SW 1271 (cell line): ENCODE measurements at places on chromosomes 6 and 20.
A peak's percentile ranks its signal among the peaks of the same experiment; 100 is the strongest.

DNA sequence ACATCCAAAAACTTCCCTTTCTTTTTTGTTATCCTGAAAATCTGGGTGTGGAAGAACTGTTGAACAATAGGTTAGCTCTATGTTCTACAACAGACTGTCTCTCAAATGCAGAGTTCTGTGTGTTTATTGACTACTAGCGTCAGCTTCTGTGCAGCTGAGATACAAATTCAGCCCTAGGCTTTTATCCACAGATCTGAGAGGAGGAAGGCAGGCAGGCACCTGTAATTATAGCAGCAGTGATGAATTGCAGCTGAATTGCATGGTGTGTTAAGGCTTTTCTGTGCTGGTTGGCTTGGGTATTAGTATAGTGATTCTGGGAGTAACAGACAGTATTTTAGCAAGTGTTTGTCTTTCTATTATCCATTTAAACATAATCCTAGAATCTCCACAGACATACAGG is 24.4 kb downstream of the GRIK2 start:
- DNase-seq, result no peak

- no peak for DNase-seq
These were observed 38.4 kb upstream of the PHACTR3 start for GRCh38 chr20:59565768-59566461.

DNA sequence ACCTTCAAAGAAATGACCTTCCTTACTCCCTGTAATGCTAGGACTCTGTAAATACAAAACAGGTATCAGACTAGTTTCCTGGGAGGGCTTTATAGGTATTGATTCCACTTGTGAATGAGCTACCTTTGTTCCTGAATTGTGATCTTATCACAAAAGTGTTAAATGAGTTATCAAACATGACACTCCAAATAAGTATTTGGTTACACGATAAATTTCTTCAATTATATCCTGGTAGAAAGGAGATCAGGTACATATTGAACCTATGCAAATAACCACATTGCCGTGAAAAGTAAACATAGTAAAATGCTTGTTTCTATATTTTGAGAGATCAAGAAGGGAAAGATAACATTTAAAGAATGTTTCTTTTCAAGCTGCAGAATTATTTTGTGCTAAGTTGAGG is 285.3 kb downstream of the HIVEP2 start:
- no peak for DNase-seq

DNA sequence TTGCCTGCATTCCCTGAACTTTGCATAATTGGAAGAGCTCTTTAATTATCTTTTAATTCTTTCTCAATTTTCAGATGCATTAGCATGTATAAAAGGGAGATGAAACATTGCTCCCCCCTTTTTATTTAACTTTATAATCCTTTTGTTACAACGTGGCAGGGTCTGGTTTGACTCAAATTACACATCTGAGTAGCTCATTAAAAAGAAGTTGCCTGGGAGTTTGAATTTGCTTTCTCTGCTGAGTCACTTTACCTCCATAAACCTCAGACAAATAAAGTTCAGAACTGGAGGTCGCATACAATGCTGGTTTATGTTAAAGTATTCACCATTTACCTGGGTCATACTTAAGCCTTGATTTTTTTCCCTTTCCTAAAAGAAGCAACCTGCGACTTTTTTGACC is 495.2 kb downstream of the PREX1 start:
- no peak for DNase-seq

DNA sequence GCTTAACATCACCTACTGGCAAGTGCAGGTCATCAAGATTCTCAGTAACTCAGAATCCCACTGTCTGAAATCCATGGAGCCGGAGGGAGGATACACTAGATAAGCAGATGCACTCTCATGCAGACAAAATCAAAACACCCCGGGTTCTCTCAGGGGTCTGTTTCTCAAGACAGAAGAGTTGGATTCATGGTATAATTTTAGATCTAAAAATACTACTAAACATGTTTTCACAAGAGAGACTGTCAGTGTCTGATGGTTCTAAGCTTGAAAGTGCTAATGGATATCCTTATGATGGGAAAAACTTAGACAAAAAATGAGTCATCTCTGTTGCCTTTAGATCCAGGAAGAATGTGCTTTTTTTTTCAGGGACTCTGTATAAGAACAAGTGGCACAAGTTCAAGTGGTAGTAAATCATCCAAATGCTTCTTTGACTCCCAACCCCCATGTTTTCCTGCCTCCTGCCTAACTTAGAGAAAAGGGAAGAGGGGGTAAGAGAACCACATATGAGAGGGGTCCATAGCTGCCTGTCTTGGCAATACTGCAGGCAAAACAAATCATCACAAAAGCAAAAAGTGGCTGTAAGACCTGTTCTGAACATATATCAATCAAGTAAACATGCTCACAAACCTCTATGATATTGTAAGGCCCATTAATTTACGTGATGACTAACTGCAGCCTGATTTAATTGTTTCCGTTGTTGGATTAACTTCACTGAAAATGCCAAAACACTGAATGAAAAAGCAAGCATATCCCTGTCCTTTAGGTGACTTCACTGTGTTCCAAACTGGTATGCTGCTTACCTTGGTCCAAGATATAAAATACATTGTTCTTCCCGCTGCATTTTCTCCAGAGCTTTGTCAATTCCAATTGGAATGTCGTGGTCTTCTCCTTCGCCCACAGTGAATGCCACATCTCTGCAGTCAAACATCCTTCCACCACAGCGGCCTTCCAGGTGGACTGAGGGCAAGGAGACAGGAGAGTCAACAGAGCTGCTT is 84.0 kb upstream of the TULP1 start:
- peak; percentile 55 for DNase-seq

DNA sequence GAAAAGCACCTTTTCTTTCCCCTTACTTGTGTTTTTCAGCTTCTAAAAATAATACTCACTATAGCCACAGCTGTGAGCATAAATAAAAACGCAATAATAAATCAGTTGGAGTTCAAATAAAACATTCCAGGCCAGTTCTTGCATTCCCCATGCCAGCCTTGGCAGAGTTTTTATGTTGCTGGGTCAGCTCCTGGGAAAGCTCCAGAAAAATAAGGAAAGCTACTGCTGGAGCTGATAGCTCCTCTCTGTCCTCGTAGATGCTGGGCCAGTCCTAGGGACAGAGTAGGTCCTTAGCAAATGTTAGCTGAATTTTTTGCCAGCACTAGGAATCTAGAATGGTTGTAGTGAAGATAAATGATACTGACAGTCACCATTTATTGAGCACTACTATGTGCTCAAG is 389.0 kb upstream of the SYNCRIP start:
- no peak for DNase-seq

- no peak for DNase-seq
These were observed 540.9 kb upstream of the MAN1A1 start for GRCh38 chr6:119890470-119890869.

DNA sequence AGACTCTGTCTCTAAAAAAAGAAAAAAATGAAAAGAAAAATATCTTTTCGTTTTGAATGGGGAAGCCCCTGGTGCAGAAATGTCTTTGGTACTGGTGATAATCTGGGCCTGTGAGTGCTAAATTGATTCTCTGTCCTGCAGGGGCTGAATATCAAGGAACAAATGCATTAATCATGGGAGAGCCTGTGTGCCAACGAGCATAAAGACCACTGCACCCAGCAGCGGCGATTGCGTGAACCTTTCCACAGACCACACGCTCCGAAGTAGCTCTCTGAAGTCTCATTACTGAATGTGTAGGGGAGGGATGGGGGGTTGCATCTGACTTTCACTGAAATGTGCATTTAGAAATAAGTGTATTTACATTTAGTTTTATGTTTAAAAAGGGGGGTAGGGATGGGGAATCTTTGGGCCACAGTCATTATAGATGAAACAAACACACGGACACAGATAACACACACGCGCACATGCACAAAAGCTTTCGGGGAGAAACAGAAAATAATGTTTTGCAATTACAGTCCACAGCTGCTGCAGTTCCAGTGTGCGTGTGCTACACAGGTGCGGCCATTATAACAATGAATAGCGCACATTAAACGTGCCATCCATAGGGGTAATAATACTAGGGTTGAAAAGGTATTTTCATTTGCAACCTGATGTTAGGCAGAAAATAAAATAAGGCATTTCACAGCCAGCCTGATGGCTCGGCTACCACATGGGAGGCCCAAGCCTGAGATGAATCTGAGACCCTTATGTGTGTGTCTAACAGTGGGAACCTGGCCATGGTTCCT is 154.0 kb downstream of the MBOAT1 start:
- no peak for DNase-seq

GRCh38 chr6:137849981-137850714 is 16.9 kb upstream of the TNFAIP3 start:
- DNase-seq, result no peak

DNA sequence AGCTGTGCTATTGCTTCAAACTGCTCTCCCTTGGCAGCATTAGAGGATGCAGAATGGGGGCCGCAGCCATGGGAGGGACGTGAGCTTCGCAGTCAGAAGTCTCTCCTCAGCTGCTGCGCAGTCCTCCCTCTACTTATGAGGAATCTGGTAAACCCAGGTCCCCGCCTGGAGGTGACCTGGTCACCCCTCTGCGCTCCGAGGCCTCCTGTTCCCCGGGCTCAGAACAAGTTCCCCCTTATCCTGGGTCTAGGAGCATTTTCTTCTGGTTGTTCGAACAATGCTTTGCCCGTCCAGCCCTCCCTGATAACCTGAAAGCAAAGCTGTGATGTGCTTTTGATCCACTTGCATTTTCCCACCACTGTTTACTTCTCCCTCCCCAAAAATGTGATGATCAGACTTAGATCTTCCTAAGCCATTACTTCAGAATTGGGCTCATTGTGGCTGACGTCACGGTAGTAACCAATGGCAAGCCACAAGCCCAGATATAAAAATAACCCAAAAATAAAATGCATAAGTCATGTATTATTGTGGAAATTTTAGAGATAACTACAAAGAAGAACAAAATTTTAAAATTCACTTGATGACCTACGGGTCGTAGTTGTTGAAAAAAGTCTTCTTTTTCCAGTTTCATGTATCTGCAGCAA is 80.7 kb downstream of the SERAC1 start:
- DNase-seq, result no peak

DNA sequence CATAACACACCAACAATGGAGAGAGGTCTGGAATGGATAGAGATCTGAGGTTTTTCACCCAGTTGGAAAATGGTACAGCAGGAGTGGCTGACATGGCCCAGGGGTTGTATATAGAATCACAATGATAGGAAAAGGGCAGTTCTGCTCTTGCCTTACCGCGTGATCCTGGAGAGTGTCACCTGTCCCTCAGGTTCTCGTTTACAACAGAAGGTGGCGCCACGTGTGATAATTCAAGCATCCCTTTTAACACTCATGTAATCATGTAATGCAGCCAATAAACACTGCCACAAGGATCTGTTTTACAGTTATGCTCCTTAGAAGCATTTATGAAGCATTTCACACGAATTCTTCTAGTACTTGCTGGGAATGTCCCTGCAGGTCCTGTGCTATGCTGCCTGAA is 12.9 kb upstream of the WFDC2 start:
- DNase-seq, result no peak

GRCh38 chr6:92989656-92990055 is 429.7 kb downstream of the EPHA7 start:
- no peak for DNase-seq

DNA sequence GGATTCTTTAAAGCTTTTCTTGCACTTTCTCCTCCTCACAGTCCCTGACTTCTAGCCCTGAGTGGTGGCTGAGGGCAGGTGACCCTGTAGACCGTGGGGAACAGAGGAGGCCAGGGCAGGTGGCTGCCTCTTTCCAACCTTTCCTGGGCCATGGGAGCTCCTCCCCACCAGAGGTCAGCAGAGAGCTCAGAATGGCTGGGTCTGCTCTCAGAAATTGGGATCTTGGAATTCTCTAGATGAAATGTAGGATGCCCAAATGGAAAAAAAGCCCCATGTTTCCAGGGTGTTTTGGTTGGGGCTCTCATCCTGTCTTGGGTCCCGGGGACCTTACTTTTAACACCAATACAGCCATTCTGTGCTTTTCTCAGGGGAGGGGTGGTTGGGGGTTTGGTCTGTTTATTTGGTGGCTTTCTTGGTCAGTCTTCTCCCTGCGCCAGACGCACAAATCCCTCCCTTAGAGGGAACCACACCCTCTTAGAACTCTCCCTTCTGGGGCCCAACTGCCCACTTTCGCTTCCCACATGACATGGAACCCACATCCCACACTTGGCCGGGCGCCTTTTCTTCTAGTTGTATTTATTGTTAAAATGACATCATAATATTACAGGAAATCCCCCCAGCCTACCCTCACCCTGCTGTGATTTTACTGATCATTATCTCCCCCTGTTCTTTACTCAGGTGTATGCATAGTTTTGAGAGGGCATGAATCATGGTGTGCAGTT is 17.9 kb downstream of the GNAS start:
- DNase-seq, result peak; percentile 64

DNA sequence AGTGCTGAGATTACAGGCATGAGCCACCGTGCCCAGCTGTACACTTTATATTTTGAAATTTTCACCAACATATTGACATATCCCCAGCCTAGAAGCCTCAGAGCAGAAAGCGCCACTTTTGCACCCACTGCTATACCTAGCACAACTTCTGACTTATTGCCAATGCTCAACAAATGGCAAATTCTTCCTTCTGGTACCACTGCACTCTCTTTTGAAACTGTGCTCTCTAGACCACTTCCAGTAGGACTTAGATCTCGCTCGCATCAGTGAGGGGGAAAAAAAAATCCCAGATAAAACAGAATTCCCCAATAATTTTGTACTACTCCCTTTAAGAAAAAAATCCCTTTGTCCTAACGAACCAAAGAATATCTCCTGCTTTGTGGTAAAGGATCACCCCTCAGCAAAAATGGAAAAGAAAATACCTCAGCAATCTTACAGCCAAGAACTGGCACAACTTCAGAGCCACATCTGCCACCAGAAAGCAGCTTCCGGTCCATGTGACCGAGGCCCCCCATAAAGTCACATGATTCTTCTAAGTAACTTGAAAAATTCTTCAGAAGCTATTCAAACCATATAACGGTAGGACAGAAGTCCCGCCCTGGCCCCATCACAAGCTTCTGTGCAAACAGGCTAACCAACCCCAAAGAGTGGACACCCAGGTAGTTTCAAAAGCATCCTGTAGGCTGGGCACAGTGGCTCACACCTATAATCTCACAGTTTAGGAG is 18.5 kb upstream of the IL17F start:
- no peak for DNase-seq

- no peak for DNase-seq
These were observed 754.6 kb downstream of the KIF16B start for GRCh38 chr20:15818651-15819071.

DNA sequence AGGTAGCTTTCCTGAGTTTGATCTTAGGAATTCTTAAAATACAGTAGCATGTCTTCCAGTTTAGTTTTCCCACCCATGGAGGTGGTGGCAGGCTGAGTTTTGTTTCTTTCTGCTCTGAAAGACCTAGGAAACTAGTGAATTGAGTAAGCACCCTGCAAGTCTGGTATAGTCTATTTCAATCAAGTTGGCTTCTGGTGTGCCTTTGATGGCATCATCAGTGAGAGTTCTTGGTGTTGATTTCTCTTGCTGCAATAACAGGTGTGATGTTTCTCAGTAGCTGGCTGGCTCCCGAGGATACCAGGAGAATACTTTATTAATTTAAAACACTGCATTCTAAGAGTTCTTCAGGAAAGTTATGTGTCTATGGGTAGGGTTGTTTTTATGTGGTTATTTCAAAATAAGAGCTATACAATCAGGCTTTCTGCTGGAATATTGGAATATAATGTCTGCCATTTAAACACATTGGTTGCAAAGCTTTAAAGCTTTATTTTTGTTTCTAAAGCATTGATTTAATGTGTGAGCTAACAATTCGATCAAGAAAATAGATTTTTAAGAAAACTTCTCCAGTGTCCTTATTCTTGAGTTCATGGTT is 19.0 kb downstream of the VAPB start:
- no peak for DNase-seq
